SK-MEL-5 (cell line): ENCODE measurements at places on chromosomes 5 and 9. TPM values are rescaled to one million over a fixed set of nuclear protein-coding genes. Genes with fewer than 3 reads are reported as not detected.

DNA sequence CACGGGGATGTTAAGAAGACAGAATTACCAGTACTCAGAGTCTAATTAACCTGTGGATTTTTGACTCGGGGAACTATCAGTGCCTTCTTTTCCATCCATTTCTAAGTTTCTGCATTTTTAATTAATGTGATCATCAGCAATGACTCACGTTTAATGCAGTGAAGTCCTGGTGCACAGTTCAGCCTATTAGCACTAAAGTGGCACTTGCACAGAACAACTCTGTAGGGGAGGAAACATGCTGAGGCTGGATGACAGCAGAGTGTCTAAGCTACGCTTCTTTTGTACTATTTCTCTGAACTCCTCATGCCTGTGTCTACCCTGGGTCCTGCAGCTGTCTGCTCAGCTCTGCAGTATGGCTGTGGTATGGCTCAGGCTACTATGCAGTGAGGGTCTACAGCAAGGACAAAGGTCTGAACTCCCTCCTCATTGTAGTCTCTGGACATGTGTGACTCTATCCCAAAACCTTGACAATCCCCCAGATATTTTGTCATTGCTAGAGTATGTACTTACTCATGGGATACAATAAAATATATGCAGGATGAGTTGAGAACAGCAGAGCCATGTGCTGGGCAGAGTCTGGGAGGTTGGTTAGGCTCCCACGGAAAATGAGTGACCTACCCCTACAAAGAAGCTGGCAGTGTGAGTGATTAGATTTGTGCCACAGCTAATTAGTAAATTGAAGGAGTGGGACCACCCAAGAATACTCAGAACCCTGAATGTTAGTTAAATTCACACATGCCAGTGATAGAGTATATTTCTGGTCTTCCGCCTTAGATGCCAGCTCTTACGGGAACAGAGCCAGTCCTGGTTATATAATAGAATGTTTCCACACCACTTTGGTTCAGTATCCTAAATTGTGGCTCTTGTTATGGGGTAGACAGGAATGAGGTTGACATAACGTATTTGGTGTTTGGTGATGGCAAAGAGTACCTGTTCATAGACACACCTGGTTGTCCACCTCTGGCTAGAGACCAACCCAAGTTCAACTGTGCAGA lies 148.0 kb downstream of the GHR start:
- no peak for DNase-seq

DNA sequence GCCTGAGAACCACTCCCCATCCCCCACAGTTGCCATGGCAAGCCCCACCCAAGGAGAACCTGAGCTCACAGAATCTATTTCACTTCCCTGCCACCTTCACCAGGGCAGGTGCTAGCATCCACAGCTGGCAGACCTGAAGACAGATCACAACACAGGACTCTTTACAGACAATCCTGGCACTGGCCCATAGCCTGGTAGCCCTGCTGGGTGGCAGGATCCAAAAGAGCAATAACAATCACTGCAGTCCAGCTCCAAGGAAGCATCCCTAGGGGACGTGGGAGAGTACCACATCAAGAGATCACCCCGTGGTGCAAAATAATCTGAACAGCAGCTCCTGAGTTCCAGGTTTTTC lies 463.2 kb upstream of the PIK3R1 start:
- DNase-seq = no peak

DNA sequence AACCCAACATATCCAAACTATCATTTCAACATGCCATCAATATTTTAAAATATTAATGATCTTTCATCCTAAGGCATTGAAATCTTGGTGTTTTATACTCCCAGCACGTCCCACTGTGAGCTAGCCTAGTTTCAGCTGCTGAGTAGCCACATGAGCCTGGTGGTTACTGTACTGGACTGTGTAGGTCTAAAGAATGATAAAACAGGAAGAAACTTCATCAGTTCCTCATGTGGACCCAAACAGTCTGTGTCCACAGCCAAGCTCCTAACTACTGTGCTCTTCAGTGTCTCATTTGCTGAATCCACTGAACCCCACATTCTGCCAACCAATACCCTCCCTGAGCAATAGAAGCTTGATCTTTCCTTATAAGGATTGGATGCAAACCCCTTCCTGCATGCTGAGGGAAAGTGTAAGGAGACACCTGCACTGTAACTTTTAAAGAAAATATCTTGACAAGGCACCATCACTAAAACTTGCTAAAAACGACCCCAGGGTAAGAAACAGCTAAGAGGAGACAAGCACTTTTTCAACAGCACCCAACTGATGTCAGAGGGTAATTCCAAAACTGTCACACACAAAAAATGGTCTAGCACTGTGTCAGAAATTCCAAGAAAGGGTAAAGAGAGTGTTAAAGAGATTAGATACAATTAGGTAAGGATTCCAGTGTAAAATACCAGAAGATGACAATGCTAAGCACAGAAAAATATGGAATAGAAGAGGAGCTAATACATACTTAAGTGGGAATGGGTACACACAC lies 126.9 kb downstream of the SPOCK1 start:
- no peak for DNase-seq

DNA sequence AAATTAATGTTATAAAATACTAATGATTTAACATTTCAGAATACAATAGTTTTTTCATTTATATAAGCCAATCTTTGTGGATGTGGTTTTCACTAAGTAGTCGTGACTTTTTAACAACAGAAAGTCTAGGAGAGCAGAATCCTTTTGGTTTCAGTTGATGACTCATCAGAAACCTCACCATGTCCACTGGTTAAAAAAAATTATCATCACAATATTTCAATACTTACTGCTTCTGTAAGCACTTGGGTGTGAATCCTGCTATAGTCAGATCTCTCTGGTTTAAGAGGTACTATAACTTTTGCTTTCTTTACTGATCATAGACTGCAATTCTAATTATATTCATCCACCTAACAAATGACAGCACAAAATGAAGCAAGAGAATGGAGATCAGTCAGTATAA lies 77.2 kb downstream of the MRPS30 start:
- DNase-seq = peak; percentile 49

The SSBP2 gene
- total RNA-seq = 4.0 and 7.9 TPM in 2 replicates

The IFNA13 gene
- not detected in 2 replicates for total RNA-seq
